ENCODE measurements at places on chromosomes 13 and 19.

- no peak for DNase-seq
Observed at GRCh38 chr19:53824134-53824611, at the start of gene NLRP12. TSS of gene NLRP12 (minus strand) at chr19:53824314. CDS start at chr19:53824174, 140 bp downstream.

- no peak for DNase-seq
Observed at GRCh38 chr13:43611281-43612273, 175.2 kb downstream of the ENOX1 start.

DNA sequence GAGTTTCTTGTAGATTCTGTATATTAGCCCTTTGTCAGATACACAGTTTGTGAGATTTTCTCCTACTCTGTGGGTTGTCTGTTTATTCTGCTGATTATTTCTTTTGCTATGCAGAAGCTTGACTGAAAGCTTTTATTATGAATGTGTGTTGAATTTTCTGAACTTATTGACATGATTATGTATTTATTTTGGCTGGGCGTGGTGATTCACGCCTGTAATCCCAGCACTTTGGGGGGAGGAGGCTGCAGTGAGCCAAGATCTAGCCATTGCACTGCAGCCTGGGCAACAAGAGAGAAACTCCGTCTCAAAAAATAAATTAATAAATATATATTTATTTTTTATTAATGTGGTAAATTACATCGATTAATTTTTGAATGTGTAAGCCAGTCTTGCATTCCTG lies 78.9 kb downstream of the DNAJC15 start:
- DNase-seq, result no peak

GRCh38 chr19:42459926-42460325 lies 17.2 kb upstream of the CXCL17 start:
- no peak for DNase-seq

DNA sequence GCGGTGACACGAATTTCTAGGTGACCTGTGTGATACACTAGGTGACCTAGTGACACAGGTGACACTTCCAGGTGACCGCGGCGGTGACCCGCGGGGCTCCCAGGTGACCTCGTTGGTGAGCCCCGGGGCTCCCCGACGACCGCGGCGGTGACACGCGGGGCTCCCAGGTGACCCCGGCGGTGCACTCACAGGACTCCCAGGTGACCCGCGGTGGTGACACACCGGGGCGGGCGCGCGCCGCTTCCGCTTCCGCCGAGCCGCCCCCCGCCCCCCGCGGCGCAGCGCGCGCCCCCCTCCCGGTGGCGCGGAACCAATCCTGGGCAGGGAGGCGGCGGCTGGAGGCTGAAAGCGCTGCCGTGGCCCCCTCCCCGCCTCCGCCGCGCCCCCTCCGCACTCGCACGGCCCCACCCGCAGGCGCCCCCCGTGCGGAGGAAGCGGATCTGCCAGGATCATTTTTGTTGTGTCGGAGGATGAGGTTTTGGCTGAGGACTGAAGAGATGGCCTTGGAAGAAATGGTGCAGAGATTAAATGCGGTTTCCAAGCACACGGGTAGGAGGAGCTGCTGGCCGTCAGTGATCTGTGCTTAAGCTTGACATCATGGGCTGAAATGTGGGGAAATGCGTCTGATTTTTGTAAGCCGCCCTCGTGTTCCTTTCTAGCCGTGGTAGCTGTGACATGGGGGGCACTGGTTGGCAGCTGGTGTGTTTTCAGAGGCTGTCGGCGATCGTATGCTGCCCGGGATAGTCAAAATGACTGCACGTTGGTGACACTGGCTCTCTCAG lies at the start of gene MCF2L:
MCF2L (plus strand) TSS at position 305 of the 782 bp plus-strand sequence; CDS start at position 471, 166 bp downstream.
- peak; percentile 36 for DNase-seq

GRCh38 chr13:51772781-51773180 lies 31.2 kb downstream of the DHRS12 start:
- no peak for DNase-seq

DNA sequence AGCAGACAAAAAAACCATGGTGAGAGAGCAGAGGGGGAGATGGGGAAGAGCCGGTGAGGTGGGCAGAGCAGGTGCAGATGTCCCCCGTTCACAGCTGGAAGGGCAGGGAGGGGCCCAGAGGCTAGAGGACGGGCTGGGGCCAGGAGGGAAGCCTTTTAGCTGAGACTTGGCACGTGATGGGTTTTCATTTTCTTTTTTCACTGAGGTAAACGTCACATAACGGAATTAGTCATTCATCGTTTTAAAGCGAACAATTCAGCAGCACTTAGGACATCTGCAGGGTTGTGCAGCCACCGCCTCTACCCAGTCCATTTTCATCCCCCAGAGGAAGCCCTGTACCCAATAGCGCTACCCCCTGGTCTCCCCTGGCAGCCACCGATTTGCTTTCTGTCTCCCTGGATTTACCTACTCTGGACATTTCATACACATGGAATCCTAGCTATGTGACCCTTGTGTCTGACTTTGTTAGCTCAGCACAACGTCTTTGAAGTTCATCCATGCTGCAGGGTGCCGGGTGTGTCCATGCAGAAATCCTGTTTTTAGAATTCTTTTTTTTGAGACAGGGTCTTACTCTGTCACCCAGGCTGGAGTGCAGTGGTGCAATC lies 16.0 kb upstream of the EMC10 start:
- no peak for DNase-seq

- no peak for DNase-seq
Observed at GRCh38 chr13:19955873-19956559, 2.5 kb upstream of the ZMYM2 start.

DNA sequence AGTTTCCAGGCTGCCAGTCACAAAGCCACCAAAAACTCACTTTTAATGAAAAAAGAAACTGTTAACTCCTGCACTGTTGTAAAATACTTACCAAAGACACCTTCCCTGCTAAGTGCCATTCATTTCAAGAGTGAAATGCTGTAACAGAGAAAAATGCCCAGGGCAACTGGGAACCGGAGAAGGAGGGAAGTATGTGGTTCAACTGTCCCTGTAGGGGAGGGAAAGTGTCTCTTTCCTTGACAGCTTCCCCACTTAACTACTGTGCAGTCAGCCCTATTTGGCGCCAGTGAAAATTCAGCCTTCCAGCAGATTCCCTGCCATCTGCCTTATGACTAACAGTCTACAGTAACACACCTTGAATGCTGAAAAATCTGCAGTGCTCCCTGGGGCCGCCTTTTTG lies 789.0 kb downstream of the DIAPH3 start:
- DNase-seq, result no peak

GRCh38 chr13:32910530-32910929 lies 105.7 kb upstream of the KL start:
- DNase-seq, result no peak

DNA sequence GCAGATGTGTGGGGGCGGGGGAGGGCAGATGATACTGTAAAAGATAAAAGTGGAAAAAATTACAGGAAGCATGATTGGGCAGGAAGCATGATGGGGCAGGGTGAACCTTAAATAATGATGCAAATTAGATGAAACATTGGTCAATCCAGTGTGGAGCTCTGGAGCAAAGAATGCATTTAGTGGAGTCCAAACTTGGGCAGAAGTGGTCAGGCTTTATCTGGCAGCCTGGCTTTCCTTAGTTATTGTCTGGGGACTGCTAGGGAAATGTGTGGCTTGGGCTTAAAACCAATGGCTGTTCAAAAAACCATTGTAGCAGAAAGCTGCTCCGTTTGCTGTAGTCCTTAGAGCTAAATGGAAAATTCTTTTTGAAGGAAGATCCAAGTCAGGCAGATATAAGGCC lies 1077.3 kb upstream of the MIR17HG start:
- DNase-seq, result no peak

GRCh38 chr13:30727491-30728355 lies 7.6 kb upstream of the ALOX5AP start:
- DNase-seq, result no peak

DNA sequence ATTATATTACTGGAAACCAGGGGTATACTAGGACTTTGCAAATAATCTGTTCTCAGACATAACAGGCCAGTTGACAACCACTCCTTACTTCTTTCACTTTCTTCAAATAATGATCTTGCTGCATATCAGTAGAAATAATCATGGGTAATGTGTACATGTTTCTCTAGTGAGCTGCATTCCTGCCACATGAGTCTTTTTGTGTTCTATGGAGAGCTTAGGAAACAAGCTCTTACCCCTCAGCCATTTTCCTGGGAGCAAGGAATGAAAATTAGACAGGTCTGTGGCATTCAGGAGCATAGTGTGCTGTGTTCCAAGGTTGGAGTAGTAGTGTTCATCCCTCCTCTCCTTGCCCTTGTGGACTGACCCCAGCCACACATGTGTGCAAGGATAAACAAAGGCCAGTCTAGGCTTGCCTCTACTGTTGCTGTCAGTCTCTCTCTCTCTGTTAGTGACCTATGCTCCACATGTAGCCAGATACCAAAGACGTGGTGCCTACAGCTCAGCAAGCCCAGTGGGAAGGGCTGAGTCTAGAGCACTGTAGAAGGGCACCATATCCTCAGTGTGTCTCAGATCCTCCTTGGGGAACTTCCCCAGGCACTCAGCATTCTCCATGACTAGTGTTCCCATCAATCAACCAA lies 11.5 kb upstream of the OXGR1 start:
- DNase-seq, result no peak

- DNase-seq, result no peak
Observed at GRCh38 chr19:55172741-55173140, 6.3 kb upstream of the DNAAF3 start.

DNA sequence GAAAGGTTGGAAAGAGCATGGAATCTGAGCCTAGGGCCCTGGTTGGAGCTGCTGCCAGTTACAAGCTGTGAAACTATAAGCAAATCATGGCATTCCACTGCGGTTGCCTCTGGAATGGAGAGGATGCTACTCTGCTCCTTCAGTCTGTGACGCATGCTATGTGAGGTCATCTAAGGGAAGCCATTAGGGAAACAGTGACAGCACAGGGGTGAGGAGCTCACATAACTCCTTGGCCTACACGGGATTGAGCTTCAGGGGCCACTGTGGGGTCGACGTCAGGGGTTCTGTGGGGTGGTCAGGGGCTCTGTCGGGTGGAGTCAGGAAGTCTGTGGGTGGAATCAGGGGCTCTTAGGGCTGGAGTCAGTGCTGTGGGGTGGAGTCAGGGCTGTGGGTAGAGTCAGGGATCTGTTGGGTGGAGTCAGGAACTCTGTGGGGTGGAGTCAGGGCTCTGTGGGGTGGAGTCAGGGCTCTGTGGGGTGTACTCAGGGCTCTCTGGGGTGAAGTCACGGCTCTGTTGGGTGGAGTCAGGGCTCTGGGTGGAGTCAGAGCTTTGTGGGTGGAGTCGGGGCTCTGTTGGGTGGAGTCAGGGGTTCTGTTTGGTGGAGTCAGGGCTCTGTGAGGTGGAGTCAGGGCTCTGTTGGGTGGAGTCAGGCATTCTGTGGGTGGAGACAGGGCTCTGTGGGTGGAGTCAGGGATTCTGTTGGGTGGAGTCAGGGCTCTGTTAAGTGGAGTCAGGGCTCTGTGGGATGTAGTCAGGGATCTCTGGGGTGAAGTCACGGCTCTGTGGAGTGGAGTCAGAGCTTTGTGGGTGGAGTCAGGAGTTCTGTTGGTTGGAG lies 35.8 kb upstream of the MEDAG start:
- no peak for DNase-seq

DNA sequence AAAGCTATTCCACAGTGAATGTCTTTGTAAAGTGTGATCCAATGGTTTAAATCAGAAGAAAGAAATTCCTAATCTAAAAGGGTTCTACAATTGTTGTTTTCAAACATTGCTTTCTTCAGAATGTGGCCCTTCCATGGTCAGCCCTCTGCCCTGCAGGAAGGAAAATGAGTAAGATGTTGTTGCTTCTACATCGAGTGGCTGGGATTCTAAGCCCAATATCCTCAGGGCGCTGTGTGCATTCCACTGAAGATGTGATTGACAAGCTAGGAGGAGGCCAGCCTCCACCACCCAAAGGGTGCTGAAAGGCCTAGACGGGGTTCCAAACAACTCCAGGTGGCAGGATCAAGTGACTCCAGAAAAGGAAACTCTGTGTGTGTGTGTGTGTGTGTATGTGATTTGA lies 316.9 kb upstream of the TSHZ3 start:
- no peak for DNase-seq

- DNase-seq, result no peak
Observed at GRCh38 chr19:2783781-2784145, 690 bp upstream of the SGTA start.

DNA sequence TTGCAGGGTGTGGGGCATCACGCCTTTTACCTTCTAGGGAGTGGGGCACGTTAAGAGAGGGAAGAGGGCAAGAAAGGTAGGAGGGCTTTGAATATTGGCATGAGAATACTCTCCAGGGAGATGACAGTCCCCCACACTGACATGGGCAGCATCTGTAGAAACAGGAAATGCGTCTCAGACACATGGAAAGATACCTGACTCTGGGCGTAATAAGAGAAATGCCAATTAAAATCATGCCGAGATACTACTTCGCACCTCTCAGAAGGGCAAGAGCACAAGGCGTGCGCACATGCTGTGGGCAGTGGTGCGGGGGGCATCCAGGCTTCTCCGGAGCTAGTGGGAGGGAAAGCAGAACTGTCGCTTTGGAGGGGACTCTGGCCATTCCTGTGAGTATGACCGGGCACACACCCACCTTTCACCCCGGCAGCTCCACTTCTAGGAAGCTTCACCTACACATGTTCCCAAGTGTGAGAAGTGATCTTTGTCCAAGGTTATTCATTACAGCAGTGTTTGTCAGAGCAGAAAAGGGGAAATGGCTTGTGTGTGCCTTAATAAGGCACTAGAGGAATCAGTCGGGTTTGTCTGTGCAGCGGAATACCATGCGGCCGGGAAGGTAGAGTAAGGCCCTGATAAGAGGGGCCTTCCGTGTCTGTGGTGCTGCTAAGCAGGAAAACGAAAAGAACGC lies 99.5 kb downstream of the SIPA1L3 start:
- DNase-seq, result no peak
